Thoracic aorta endothelial cell (primary cell): ENCODE measurements at places on chromosomes 16 and 17. TPM values are rescaled to one million over a fixed set of nuclear protein-coding genes. Genes with fewer than 3 reads are reported as not detected.

The ANKRD40CL gene
- total RNA-seq, result not detected in 2 replicates

The TMEM256 gene
- total RNA-seq, result 49.5 and 65.8 TPM in 2 replicates

The C16orf74 gene
- 35.0 and 35.3 TPM in 2 replicates for total RNA-seq

The PHLPP2 gene
- 12.3 and 14.8 TPM in 2 replicates for total RNA-seq

The FUS gene
- total RNA-seq, result 87.8 and 92.3 TPM in 2 replicates
